ENCODE measurements at places on chromosomes 7 and 10.
A peak's percentile ranks its signal among the peaks of the same experiment; 100 is the strongest.

DNA sequence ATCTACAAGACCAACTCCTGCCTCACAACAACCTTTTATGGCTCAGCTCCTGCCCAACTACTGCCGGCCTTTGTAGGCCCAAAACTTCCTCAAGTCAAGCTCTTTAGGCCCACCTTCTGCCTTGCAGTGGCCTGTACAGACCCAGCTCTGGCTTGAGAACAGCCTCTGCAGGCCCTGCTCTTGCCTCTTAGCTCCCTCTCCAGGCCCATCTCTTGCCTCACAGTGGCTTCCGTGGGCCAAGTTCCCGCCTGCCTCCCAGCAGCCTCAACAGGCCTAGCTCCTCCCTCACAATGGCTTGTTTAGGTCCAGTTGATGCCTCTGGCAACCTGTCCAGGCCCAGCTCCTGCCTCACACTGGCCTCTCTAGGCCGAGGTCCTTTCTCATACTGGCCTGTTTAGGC lies 32.4 kb upstream of the VKORC1L1 start:
- no peak for DNase-seq

- DNase-seq, result no peak
These were observed 28.5 kb downstream of the GRB10 start for GRCh38 chr7:50754241-50754640.

DNA sequence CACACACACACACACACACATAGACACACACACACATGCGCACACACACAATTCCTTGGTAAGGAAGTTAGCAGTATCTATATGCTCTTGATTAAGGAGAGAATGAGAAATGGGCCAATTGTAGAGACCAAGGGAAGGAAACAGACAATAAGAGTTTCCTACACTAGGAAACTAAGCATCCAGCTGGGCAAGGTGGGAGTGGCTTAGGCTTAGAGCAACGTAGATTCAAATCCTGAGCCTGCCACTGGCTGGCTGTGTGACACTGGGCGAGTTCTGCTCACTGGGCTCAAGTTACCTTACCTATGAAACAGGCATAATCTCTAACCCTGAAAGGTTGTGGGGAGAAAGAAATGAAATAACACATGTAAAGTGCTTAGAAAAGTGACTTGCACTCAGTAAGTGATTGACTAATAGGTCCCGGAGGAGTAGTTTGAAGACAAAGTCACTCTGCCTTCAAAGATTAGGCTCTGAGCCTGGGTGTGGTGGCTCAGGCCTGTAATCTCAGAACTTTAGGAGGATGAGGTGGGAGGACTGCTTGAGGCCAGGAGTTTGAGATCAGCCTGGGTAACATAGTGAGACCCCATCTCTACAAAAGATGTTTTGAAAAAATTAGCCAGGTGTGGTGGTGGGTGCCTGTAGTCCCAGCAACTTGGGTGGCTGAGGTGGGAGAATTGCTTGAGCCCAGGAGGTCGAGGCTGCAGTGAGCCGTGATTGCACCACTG lies 701.4 kb downstream of the PARD3 start:
- DNase-seq, result no peak

GRCh38 chr7:159017210-159017609 lies 127.5 kb downstream of the VIPR2 start:
- DNase-seq, result peak; percentile 75

DNA sequence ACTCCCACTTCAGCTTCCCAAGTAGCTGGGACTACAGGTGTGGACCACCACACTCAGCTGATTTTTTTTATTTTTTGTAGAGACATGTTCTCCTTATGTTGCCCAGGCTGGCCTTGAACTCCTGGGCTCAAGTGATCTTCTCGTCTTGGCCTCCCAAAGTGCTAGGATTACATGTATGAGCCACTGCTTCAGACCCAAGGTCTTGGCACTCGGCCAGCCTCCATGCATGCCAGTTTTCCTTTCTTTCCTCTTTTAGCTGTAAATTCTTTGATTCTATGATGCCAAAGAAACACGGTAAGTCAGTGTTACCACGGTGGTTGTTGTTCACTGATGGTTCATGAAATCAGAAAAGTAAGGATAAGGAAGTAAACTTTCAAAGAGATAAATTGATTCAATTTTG lies 3.0 kb upstream of the MGAM start:
- DNase-seq, result no peak

DNA sequence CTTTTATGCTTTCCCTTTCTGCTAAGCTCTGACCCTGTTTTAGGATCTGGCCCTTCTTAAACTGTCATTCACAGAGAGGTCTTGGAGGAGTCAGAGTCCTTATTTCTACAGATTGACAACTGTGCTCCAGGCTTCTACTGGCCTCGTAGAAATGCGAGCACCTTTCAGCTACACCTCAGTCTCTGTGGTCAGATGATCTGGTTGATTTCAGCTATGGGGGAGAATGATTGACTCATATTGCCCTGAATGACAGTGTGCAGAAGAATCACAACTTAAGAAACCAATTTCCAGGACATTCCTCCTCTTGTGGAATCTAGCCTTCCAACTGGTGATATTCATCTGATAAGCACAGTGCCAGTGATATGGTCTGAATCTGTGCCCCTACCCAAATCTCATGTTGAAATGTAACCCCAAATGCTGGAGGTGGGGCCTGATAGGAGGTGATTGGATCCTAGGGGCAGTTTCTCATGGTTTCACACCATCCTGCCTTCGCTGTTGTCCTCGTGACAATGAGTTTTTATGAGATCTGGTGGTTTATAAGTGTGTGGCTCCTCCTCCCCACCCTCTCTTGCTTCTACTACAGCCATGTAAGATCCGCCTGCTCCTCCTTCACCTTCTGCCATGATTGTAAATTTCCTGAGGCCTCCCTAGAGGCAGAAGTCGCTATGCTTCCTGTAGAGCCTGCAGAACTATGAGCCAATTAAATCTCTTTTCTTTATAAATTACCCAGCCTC lies 14.0 kb upstream of the CYP3A7 start:
- no peak for DNase-seq

- DNase-seq, result no peak
These were observed 733.7 kb upstream of the IGFBP3 start for GRCh38 chr7:46654546-46655443.

DNA sequence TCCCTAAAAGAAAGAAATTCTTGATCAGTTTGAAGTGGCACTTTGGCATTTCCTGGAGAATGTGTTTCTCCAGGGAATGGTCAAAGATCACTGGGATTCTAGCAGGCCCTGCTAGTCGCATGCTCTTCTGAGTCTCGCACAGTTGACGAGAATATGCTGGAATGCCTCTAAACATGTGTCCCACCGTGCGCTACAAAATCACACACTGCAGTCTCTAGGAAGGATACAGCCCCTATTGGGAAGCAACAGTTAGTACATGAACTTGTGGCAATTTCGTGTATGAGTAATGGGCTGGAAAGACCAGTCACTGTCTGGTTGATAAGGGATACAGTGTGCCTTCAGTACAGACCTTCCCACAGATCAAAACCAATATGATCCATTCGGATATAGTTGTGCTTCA lies 257.9 kb downstream of the PRPF18 start:
- no peak for DNase-seq

GRCh38 chr10:113128450-113129070 lies 178.5 kb downstream of the TCF7L2 start:
- no peak for DNase-seq

DNA sequence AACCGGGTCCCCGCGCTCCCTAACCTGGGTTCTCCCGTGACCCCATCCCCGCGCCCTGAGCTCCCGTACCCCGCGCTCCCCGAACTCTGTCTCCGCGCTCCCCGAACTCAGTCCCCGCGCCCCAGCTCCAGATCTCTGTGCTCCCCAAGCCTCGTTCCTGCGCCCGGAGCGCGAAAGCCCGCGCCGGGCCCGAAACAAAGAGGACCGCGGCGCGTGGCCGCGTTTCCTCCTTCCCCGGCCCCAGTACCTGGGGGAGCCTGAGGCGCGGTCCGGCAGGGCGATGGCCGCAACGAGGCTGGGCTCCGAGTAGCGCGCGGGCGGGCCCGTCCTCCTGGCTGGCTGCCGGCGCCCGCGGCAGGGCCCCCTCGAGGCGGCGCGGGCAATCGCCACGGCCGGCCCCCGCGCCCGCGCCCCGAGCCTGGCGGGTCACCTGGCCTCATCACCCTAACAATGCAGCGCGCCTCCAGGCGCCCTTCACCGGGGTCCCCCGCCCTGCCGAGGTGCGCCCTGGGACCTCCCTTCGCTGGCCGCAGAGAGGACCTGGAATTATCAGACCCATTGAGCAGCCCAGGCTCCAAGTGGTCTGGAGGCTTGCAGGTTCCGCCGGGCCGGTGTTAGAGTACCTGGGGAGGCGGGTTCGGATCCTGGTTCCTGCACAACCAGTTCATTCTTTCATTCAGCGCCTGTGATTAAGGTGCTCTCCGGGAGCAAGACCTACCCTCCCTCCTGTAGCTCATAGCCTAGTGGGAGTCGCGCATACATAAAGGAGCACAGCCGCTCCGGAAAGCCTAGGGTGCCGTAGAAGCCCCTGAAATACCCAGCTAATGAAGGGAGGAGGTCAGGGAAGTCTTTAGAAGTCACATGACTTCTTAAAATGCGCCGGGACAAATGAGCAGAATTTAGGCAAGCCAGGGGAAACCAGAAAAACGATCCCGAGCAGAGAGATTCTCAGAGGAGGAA lies at the start of gene TNS3:
TNS3 (minus strand) TSS at position 308 of the 960 bp plus-strand sequence. CDS start 142,475 bp downstream, outside the sequence.
- peak; percentile 81 for DNase-seq

GRCh38 chr7:108461840-108462239 lies 5.6 kb upstream of the NRCAM start:
- DNase-seq, result no peak

GRCh38 chr7:134505856-134506255 lies 21.5 kb upstream of the AKR1B10 start:
- no peak for DNase-seq

DNA sequence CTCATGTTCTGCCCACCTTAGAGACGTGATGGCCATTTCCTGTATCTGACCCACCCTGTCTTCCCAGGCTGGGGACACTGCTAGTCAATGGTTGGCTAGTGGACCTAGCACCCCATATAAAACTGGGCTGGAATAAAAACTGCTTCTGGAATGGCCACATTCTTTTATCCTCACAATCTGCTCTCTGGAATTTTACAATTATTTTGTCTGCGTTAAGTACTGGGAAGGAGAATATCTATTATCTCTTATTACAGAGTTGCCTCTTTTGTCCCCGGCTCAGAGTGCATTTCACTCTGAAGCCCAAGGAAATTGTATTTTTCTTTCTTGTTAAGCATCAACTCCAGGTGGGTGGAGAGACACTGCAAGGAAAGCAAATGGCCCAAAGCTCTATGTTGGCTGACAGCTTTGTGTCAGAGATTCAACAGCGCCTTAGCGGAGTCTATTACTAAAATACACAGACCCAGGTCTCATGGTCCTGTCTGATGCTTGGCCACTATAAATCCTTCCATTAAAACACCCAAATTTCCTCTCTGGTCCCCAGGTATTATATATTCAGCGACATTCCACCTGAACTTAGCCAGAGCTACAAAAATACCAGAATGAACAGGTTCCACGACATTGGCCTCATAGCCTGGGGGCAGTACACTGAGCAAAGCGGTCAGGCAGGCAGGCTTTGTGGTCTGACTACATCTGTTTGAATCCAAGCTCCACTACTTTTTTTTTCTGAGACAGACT lies 121.7 kb downstream of the PRPF18 start:
- DNase-seq, result no peak

DNA sequence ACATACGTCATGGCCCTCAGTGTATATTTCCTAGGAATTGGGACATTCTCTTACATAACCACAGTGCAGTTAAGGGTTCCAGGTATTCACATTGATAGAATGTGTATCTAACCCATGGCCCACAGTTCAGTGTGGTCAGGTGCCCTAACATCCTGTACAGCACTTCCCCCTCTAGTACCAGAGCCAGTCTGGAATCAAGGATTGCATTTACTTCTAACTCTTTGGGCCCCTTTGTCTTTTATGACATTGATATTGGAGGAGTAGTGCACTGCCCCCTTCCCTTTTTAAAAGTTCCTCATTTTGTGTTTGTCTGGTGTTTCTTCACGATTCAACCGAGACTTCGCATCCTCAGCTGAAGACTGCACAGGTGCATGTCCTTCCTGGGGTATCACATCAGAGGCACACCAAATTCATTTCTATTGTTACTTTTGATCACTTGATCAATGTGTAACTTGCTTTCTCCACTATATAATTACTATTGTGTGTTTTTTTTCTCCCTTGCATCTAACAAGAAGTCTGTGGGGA lies 22.4 kb upstream of the NPFFR1 start:
- no peak for DNase-seq

- peak; percentile 76 for DNase-seq
These were observed 56.7 kb downstream of the LHPP start for GRCh38 chr10:124518366-124518765.

DNA sequence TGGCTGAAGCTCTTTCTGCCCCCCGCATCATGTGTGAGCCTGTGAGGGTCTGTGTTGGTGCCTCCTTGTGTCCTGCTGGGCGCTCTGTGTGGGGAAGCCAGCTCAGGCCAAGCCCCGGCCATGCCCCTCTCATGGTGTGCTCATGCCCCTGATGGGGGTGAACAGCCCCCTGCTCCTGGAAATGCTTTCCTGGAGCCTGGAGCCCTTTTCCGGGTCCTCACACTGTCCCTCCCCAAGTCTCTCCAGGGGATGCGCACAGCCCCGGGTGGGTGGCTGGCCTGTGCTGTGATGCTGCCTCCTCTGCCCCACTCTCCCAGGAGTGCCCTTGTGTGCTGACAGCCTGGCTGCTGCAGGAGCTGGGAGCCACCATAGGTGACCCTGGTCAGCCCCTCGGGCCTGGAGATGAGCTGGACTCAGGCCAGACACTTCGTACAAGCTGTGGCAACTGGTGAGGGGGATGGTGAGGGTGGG lies 20.8 kb upstream of the ZNF862 start:
- DNase-seq, result peak; percentile 67

Measured in posterior vena cava (tissue), 2 donors.